Stimulated activated CD4-positive, alpha-beta T cell treated with anti-CD3 and anti-CD28 coated beads, Interleukin-15, amount 100 ng/mL, for 48 hours (primary cell): ENCODE measurements at places on chromosomes 7 and 10.
A peak's percentile ranks its signal among the peaks of the same experiment; 100 is the strongest.

- no peak for DNase-seq
Observed at GRCh38 chr7:80611779-80612178, 26.7 kb upstream of the CD36 start.

- DNase-seq: no peak
Observed at GRCh38 chr7:120729245-120729644, 128.7 kb downstream of the TSPAN12 start.

DNA sequence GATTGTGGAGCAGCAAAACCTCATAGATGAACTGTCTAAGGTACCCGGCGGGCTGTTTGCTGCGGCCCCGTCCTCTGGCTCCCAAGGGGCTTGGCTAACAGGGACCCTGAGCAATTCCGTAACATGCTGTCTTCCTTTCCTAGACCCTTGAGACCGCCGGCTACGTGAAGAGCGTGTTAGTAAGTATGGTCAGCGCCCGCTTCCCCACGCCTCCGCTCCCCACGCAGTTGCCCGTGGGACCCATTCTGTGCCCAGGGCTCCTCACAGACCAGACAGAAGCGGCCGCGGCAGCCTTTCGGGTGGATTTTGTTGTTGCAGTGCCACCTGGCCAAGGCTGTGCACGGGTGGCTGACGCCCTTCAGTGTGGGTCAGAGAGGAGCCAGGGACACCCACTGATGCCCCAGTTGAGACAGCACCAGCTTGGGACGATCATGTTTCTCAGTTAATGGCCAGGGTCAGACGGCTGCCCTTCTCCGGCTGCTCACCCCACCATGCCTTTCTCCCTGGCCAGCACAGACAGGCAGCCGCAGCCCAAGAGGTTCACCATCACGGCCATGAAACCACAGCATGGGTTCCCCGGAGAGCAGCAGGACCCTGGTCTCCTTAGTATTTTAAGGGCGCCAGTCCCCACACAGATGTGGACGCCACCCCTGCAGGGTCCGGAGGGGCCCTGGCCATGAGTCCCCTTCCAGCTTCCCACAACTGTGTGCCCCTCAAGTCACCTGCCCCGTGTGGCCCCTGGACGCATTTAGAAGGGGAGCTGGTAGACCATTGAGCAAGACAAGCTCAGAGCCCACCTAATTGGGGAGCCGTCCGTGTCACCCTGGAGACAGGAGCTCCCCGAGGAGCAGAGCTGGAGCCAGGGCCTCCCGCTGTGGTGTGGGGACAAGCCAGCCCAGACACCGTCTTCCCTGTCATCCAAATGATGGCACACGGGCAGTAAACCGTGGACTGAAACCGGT is 49.4 kb upstream of the DPYSL4 start:
- no peak for DNase-seq

GRCh38 chr7:41425926-41426325 is 277.0 kb downstream of the INHBA start:
- DNase-seq: no peak

- no peak for DNase-seq
Observed at GRCh38 chr7:13979671-13980435, 9.6 kb downstream of the ETV1 start.

- no peak for DNase-seq
Observed at GRCh38 chr7:50415844-50416364, 34.2 kb downstream of the FIGNL1 start.

DNA sequence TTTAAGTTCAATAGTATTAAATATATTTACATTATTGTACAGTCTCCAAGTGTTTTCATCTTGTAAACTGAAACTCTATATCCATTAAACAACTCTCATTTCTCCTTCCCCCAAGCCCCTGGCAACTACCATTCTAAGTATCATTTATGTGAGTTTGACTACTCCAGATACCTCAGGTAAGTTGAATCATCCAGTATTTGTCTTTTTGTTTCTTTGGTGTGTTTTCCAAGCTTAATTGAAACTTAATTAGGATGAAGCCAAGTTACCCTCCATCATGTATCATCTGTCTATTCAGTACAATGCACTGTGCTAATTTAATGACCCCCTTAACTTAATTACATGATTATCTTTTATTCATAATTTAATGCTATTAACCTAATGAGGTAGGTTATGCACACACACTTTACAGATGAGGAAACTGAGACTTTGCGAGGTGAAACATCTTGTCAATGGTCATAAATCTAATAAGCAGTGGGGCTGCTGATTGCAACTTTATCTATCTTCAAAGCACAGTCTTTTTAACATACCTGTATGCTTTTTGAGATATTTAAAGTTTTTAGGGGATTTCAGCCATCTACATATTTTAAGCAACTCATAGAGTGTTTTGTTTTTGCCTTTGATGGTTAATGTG is 663 bp downstream of the MACC1 start:
- no peak for DNase-seq

DNA sequence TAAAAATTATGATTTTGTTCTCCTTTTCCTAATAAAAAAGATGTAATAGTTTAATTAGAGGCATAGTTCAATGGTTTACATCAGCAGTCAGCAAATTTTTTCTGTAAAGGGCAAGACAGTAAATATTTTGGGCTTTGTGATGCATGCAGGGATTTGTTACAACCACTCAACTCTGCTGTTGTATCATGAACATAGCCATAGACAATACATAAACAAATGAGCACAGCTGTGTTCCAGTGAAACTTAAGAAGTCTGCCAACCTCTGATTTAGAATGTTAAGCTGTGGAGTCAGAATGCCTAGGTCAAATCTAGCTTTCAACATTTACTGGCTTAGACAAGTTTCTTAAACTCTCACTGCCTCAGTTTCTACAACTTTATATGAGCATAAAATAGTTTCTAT is 31.6 kb downstream of the ASZ1 start:
- DNase-seq: no peak

- no peak for DNase-seq
Observed at GRCh38 chr10:51425431-51425830, 274.0 kb downstream of the CSTF2T start.

DNA sequence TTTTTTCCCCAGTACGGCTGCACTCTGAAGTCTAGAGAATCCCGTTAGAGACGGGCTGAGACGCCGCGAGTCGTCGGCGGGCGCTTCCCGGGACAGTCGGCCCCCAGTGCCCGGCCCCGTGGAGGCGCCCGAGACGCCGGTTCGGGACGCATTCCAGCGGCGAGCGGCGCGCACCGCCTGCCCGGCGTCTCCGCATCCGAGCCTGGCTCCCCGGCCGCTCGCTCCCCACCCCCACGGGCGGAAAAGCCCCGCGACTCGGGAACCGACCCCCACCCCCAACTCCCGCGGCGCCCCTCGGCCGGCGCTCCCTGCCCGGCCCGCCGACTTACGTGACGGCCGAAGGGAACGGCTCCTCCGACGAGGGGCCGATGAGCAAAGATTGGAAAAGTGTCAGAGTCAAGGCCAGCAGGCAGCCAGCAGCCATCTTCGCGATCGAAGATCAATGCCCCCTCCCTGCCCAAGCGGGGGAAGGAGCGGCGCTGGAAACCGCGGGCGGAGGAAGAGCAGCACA is 486 bp downstream of the CACNA2D1 start:
- DNase-seq: no peak

DNA sequence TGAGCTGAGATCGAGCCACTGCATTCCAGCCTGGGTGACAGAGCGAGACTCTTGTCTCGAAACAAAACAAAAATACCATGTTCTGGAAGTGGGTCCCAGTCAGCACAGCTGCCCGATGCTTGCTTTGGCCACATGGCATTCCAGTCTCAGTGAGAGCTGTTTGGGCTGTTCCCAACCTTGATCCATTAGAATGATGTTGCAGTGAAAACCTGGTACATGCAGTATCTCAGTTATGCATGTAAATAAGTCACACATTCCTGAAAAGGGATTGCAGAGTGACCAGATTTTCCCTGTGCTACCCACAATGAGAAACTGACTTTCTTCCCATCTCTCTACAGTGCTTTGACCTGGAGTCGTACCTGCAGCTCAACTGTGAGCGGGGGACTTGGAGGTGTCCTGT is 15.4 kb downstream of the ZMIZ2 start:
- no peak for DNase-seq

DNA sequence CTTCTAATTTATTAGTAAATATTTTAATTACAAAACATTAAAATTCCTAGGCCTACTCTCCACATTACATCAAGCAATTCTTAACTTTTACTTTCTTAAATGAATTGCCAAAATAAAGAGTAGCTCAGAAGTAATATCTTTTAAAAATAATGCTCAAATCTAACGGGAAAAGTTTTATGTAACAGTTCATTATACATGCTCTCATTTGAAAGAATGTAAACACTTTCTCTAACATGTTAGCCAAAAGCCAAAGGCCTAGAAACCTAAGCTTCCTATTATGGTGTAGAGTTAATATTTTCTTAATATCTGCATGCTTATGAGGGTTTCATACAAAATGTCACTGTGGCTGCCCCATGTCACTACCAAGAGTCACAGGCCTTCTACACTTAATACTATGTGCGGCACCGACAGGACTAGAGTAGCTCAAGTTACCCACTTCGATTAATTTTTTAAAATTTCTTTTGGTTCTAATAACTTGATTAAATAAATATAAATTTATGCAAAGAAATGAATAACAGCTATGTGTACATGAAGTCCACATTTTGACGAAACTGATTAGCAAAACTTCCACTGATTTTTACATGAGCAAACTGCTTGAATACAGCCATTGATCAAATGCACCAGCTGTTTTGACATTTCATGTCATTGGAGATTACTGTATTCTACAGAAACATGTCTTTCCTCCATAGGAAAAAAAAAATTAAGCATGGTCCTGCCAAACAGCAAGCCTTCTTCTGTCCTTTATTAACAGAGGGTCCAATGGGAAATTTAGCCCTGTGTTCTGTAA is 3.5 kb downstream of the COBL start:
- DNase-seq: no peak

- DNase-seq: peak; percentile 33
Observed at GRCh38 chr7:351256-351655, 61.3 kb downstream of the FOXL3 start.

DNA sequence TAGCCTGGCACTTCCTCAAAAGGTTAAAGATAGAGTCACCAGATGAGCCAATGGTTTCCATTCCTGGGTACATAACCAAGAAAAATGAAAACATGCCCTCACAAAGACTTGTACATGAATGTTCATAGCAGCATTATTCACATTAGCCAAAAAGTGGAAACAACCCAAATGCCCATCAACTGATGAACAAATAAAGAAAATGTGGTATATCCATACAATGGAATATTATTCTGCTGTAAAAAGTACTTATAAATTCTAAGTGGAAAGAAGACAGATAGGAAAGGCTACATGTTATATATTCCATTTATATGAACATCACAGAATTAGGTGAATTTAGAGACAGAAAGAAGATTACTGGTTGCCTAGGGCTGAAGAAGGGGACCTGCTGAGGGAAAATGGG is 10.7 kb upstream of the SLC16A9 start:
- DNase-seq: no peak

DNA sequence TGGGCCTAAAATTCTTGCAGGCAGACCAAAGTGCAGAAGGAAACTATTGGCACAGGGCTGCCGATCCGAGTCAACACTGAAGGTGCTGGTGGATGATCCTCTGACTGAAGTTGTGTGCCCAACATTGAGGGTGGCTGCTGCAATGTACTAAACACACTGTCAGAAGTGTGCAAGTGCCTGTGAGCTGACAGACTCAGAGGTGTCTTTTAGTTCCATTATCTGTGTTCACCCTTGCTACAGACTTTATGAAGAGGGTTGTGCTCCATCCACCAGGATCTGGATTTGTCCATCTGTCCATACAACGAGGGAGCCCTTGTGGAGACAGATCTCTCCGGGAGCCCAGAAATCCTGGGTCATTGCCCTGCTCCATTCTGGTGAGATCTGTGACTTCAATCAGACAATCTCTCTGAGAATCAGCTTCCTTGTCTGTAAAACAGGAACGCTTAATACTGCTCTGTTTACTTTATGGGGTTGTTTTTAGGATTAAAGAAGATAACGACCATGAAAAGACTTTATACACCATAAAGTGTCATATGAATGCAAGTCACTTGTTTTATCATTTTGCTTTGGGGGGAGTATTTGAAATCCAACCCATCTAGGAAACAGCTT is 9.5 kb upstream of the TRPV6 start:
- no peak for DNase-seq

- no peak for DNase-seq
Observed at GRCh38 chr10:112899391-112900065, 50.5 kb upstream of the TCF7L2 start.

DNA sequence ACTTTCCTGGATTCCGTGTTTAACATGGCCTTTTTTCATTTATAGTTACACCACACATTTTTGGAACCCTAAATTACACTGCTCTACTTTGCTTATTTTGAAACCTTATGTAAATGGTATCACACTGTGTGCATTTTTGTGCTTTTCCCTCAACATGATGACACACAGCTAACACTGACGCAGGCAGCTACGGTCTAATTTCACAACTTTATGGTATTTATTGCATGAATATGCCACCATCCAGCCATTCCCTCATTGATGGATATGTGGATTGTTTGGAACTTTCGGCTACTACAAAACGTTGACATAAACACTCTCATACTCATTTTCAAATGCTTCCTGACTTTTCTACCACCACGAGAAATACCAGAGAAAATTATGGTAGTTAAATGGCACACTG is 6.9 kb downstream of the PAPOLB start:
- DNase-seq: no peak

DNA sequence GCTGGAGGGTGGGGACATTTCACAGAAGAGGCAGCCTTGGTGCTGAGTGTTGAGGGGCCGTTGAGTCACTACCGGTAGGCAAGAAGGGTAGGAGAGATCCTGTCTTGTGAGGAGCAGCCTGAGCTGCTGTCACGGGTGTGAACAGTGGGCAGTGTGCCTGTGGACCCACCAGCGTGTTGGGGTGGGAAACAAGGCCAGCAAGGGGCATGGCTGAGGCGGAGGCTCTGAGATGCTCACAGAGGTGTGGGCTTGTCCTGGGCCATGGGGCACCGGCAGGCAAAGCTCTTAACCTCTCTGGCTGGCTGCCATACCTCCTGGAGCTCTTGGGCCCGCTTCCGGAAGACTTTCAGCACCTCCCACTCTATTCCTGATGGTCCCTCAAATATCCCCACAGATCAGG is 33.6 kb upstream of the SMARCD3 start:
- DNase-seq: no peak

GRCh38 chr7:121305109-121305508 is 23.7 kb upstream of the WNT16 start:
- no peak for DNase-seq

GRCh38 chr10:93872375-93873158 is 21.2 kb upstream of the SLC35G1 start:
- DNase-seq: no peak
